ENCODE measurements at places on chromosomes 7 and 10.

- DNase-seq = no peak
Observed at GRCh38 chr10:70376436-70377378, 5.7 kb downstream of the LRRC20 start.

GRCh38 chr10:96496281-96496925, 17.3 kb downstream of the TLL2 start:
- no peak for DNase-seq

DNA sequence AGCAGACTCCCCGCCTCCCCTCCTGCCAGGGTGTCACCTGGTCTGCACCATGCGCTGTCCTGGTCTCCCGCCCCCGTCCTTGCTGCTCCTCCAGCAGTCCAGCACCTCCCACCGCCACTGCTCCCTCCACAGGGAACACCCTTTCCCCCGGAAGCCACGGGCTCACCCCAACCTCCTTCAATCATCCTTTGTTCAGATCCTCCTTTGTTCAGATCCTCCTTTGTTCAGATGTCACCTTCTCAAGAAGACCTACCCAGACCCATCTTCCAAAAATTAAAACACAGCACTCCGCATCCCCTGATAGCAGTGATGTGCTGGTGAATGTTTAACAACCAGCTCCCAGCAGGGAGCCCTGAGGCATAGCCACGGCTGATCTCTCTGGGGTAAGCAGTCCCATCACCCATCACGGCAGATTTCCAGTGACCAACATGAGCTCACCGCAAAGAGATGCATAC, 237.7 kb downstream of the USP6NL start:
- no peak for DNase-seq

- DNase-seq = no peak
Observed at GRCh38 chr7:101586906-101587677, 42.0 kb downstream of the MYL10 start.

- no peak for DNase-seq
Observed at GRCh38 chr10:16360001-16360400, 76.8 kb upstream of the PTER start.

DNA sequence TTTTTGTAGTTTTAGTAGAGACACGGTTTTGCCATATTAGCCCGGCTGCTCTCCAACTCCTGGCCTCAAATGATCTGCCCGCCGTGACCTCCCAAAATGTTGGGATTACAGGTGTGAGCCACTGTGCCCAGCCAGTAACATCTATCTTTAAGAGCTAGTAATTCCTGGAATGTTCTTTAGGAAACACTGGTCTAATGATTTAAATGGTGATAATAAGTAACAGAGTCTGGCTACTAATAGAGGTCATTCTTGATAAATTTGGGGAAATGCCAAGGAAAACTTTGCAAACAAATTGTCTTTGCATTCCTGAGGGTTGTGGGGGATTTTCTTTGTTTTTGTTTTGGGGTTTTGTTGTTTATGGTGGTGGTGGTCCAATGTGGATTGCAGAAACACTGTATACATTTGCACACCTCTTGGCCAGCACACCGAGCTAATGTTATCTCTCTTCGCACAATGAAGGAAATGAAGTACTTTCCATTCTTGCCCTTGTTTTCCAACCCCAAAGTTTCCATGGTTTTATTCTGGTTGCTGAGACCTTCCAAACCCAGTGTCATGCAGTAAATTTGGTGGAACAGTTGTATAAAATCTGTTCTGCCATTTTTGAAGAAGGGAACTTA, 51.3 kb upstream of the WIPF3 start:
- DNase-seq = no peak

DNA sequence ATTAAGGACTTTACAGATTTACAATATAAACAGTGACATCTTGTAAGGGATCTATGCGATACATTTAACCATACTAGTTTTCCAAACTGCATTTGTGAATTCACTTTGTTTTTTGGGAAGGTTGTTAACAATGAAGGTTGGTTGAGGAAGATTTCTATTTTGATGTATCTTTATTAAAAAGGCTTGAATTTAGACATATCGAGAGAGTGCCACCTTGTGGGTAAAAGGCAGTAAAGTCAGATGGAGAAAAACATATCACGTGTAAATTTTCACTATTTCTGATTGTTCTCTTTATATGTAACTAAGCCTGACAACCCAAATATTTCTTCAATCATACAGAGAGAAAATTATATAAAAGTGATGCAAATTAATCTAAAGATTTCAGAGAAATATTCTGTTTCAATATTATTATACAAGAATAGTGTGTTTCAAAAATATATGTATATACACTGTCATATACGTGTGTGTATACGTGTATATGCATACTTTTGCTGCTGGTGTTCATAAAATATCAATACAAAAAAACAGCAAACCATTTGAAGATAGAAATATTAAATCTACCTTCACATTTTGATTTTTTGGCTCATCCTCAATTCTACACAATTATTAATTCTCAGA, 988.6 kb downstream of the SORCS1 start:
- no peak for DNase-seq

DNA sequence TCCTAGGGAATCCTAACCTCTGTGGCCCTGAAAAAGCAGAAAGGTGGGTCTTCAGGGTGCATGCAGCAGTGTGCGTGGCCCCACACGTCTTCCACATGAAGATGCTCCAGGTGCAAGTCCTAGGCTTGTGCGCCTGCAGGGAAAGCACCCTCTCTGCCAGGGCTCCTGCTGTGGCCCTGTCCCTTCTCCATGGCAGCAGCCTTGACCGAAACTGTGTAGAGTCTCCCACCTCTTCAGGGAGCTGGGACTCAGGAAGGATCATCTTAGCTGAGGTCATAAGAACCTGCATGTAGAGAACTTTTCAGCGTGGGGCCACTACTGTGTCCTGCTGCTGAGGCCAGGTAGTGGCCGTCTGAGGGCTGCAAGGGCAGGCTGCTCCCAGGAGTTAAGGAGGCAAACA, 6.3 kb upstream of the CSGALNACT2 start:
- no peak for DNase-seq

GRCh38 chr10:28179006-28179742, 123.7 kb downstream of the MPP7 start:
- no peak for DNase-seq

DNA sequence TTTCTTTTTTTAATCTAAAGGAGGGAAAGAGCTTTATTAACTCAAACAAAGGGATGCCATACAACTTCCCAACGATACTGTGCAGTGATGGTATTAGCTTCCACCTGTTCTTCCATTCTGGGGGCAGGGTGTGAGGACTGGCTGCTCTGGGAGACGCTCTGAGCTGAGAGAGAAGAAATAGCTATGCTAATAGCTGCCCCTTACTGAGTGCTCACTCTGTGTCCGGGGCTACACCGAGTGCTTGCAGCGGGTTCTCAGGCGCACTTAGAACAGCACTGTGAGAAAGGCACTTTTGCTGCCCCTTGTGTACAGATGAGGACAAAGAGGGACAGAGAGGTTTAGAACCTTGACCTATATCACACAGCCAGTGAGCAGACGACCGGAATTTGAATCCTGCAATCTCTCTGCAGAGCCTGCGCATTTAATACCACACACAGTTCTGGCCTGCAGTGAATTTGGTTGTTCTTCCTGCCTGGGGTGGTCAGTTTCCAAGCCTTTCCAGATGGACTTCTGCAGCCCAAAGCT, 142.2 kb downstream of the PLPP4 start:
- DNase-seq = no peak

DNA sequence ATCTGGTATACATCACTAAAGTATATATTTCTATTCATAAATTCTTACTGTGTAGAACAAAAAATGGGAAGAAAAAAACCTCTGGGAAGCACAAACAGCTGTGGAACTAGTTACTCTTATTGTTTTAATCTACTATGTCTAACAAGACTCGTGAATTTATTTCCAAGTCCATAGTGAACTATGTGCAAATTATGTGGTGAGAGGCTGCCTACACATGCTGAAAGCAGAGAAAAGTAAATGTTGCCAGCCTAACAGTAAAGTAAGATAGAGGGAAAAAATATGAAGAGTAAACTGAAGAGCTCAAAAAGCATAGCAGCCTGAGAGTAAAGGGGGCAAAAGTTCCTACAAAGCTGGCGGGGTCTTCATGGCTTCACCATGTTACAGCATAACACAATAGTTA, 3.0 kb downstream of the GDI2 start:
- DNase-seq = no peak

Data from activated B cell treated with CpG ODN at 0.5 μM for 24 hours (primary cell).